ENCODE measurements at places on chromosomes 5 and 9. TPM values are rescaled to one million over a fixed set of nuclear protein-coding genes. Genes with fewer than 3 reads are reported as not detected.

NUTM2G gene
- not detected for total RNA-seq

SH3PXD2B gene
- 39.8 TPM for total RNA-seq

DNA sequence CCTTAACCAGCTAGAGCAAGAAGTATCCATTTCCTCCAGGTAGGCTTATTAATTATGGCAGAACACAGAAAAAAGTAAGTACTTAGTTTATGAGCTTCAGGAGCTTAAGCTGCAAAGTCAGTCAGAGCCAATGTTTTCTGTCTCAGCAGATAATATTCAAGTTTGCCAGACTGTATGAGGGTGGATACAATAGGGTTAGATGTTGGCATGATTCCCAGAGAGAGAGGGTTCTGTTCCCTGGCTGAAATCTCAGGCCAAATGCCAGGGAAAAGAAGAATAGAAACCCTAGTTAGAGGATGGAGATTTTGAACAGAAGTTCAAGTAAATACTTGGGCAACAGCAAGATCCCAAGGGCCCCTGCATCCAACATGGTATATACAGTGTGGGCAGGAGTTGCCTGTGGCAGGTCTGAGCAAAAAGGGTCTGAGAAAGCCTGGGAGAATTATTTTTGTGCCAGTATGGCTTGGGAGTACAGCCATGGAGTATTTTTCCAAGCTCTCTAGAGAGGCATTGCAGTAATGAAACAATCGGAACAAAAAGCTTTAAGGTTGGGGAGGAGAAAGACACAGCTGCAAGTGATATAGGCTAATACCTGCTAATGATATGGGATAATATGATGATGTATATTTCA is 31.0 kb upstream of the ISOC1 start:
- DNase-seq: no peak

DNA sequence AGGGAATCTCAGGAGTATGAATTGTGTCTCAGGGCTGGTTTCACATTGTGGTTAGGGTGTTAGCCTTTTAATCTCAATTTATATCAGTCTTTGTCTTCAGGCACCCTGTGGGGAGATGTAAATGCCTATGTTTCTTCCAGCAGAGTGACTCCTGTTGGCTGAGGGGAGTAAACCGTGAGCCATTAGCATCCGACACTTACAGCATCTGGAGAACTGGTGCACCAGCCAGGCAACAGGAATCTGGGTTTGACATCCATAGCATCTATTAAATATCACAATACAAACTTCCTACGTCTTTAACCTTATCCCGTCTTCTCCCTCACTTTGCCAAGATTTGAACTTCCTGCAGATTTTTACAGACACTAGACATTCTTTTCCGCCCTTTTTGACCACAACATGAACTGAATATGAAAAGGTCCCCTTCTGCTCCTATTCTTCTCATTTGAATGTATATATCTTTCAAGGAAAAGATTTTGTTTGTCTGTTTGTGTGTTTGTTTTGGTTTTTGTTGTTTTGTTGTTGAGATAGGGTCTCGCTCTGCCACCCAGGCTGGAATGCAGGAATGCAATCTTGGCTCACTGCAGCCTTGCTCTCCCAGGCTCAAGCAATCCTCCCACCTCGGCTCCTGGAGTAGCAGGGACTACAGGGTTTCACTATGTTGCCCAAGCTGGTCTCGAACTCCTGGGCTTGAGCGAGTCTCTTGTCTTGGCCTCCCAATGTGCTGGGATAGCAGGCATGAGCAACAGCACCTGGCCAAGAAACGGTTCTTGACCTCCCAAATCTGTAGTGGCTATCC is 626.2 kb downstream of the TLR4 start:
- DNase-seq: no peak

ADAMTSL1 gene
- 11.5 TPM for total RNA-seq

OR1Q1 gene
- not detected for total RNA-seq

GRCh38 chr9:120242116-120242811 is 337.7 kb downstream of the CDK5RAP2 start:
- DNase-seq: no peak

DNA sequence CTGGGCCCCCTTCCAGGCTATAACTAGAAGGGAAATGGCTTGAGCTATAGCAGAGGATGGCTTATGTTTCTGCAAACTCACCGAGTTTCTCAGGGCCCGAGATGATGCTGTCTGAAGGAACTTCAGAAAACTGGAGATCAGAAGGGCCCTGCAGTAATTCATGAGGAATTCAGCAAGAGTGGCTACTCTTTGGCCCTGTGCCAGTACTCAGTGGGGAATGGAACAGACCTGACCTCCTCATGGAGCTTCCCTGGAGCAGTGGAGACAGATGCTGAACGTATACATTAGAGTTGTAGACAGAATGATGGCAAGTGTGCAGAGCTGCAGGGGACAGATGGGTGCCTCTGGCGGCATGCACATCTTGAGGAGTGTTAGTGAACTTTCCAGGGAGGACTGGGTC is 17.3 kb upstream of the SMIM32 start:
- DNase-seq: no peak

GRCh38 chr5:94693043-94693822 is 74.8 kb downstream of the SLF1 start:
- DNase-seq: no peak

KIF4B gene
- not detected for total RNA-seq

- no peak for DNase-seq
These were observed 37.1 kb upstream of the GDNF start for GRCh38 chr5:37876943-37877342.

GRCh38 chr9:121499427-121500164 is at the start of gene GGTA1:
TSS of gene GGTA1 (minus strand) at chr9:121499844. CDS start at chr9:121467922, 31,922 bp downstream.
- peak; percentile 57 for DNase-seq

GRCh38 chr5:71938895-71939294 is 168.4 kb upstream of the MAP1B start:
- peak; percentile 66 for DNase-seq

GRCh38 chr5:151088986-151089385 is 8.2 kb upstream of the TNIP1 start:
- no peak for DNase-seq

DNA sequence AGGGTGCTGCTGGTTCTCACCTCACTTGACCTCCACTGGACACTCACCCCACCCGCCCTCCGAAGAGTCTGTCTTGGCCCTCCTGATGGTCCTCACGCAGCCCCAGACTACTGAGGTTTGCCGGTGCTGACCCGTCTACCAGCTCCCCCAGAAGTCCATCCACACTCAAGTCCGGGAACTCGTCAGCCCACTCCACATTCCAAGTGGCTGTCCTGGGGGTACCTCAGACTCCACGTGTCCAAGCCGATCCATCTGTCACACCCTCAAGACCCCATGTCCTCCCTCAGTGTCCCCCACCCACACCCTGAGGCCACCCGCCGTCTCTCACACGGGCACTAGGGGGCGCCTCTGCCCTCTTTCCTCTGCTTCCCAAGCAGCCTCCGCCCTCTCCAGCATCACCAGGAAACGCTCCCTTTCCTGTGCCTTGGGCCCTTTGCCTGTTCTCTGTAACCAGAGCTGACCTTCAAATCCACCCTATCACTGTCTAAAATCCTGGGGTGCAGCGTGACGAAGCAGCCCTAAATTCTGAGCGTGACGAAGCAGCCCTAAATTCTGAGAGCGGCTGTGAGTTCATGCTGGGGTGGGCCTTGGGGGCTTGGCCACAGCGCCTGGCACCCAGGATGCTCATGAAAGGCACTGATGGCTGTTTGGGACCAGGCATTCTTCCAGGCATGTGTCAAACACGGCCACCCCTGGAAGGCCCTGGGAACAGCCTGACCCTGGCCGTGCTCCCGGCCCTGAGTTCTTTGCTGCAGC is 95.7 kb downstream of the KCNT1 start:
- DNase-seq: no peak

GRCh38 chr9:131500939-131501541 is 1.7 kb upstream of the POMT1 start:
- no peak for DNase-seq

- no peak for DNase-seq
These were observed 65.4 kb upstream of the KLF9 start for GRCh38 chr9:70479880-70480291.

DNA sequence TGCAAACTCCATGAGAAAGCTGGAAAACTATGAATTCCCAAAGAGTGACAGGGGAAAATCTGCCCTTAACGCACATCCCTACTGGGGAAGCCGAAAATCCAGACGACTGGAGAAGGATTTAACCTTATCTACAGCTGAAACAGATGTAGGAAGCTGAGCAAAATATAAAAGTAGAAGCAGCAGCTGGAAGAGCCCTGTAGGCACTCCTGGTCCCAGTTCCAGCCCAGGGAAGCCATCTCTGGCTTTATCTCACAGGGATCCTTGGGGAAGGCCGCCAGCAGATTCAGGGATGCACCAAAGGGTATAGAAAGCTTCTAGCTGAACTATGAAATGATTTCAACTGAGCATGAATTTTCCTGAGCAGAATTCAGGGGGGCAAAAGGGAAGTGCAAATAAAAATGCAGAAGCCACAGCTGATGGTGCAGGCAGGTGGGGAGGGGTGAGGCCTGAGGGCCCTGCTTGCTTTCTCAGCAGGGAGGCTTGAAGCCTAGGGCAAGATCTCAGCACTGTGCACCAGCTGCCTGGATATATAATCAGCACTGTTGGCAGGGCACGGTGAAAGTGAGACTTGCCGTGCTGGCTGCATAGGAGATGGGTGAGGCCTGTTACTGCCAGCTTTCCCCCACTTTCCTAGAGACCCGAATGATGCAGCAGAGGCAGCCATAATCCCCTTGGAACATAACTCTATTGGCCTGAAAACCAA is 2019.5 kb upstream of the NUDT12 start:
- DNase-seq: no peak

- no peak for DNase-seq
These were observed 18.7 kb downstream of the PCDHGC5 start for GRCh38 chr5:141507387-141508091.

PCDHB12 gene
- total RNA-seq: 2.8 TPM

GRCh38 chr9:29773676-29774075 is 2200.4 kb upstream of the C9orf72 start:
- DNase-seq: no peak

TAS2R1 gene
- total RNA-seq: not detected

CER1 gene
- total RNA-seq: not detected

DNA sequence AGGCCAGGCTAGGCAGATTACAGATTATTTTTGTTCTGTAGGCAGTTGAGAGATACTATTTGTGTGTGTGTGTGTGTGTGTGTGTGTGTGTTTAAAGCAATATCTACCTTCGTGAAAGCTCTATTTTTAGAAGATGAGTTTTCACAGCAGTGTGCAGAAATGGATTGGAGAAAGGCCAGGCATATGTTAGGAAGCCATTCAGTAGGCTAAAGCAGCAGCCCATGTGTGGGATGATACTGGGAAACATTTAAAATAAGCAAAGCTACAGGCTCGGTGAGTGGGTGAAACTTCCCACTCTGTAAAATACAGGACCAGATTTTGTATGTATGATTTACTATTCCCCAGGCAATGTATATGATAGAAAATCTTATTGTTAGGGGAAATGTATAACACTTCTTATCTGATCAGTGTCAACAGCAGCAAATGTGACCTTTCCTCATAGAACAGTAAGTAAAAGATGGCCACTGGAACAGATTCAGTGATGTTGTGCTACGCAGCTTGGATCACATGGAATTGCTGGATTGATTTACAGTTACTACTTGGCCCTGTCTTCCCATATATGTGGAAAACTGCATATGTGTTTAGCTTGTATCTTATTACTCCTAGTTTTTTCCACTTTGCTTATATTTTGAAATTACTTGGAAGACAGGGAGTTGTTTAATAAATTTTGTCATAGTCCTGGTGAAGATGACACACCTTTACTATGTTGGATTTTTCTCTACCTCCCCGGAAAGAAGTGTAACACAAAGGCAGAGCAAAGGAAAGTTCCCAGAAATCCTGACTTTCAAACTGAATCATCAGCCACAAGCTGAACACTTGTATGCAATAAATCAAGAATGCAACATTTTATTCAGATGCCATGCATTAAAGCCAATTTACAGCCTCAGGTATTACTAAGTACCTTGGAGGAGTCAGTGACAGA is 1077.7 kb upstream of the SEMA6A start:
- DNase-seq: no peak

DNA sequence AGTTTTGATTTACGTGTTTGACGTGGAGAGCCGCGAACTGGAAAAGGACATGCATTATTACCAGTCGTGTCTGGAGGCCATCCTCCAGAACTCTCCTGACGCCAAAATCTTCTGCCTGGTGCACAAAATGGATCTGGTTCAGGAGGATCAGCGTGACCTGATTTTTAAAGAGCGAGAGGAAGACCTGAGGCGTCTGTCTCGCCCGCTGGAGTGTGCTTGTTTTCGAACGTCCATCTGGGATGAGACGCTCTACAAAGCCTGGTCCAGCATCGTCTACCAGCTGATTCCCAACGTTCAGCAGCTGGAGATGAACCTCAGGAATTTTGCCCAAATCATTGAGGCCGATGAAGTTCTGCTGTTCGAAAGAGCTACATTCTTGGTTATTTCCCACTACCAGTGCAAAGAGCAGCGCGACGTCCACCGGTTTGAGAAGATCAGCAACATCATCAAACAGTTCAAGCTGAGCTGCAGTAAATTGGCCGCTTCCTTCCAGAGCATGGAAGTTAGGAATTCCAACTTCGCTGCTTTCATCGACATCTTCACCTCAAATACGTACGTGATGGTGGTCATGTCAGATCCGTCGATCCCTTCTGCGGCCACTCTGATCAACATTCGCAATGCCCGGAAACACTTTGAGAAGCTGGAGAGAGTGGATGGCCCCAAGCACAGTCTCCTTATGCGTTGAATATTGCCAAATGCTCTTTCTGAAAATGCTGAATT is 850 bp downstream of the RRAGA start:
- DNase-seq: no peak

GRCh38 chr9:114339130-114339908 is 9.7 kb downstream of the ORM2 start:
- DNase-seq: no peak

- DNase-seq: no peak
These were observed 304.7 kb upstream of the CLINT1 start for GRCh38 chr5:158163451-158164295.

ARL10 gene
- total RNA-seq: 9.3 TPM

ECM2 gene
- total RNA-seq: 16.3 TPM

DNA sequence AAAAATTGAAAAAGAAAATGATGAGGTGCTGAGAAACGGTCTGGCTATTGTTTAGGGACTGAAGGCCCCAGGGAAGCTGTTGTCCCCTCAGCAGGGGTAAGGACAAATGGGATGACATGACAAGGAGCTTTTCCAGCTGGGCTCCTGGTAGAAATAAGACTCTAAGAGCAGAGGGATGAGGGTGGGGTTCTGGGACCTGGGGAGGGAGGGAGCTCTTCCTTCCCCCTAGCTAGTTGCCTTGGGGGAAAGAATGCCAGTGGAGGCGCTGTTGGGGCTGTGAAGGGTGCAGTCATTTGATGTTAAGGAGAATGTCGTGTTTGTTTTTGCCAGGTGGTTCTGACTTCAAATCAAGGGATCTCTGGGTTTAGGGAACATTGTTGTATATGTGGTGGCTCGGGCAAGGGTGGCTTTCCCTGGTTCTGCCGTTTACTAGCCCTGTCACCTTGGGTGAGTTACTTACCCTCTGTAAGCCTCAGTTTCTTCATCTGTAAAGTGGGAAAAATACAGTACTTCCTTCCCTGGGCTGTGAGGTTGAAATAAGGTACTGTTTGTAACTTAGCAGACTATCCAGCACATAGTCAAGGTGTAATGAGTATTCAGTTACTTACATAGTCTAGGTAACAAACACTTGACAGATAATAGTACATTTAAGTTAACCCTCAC is 47.8 kb downstream of the WWC1 start:
- no peak for DNase-seq

Data from ureter (tissue), 1 donor.